ENCODE measurements at places on chromosomes 16 and 17.

- DNase-seq = no peak
Measured at GRCh38 chr16:11624205-11624604, 37.5 kb upstream of the LITAF start.

GRCh38 chr17:869567-870525 is 87.7 kb downstream of the MRM3 start:
- no peak for DNase-seq

DNA sequence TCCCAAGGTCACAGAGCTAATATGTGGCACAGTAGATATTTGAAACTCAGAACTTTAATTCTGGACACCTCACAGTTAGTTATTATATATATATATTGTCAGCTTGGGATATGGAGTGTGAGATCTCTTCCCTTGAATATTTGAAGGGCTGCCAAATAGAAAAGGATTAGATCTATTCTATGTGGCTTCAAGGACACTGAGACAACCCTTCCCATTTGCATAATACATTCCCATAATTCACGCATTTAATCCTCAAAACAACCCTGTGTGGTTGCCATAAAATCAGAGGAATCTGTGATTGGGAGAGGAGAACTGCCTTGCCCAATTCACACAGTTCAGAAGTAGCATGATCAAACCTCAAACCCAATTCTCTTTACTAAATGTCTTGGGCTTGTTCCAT is 365.8 kb upstream of the DYNLRB2 start:
- no peak for DNase-seq

- no peak for DNase-seq
Measured at GRCh38 chr17:63702721-63703015, 2.7 kb upstream of the LIMD2 start.

- no peak for DNase-seq
Measured at GRCh38 chr16:53415504-53415903, 18.8 kb upstream of the RBL2 start.

- no peak for DNase-seq
Measured at GRCh38 chr16:67897231-67897630, 4.2 kb downstream of the PSKH1 start.

DNA sequence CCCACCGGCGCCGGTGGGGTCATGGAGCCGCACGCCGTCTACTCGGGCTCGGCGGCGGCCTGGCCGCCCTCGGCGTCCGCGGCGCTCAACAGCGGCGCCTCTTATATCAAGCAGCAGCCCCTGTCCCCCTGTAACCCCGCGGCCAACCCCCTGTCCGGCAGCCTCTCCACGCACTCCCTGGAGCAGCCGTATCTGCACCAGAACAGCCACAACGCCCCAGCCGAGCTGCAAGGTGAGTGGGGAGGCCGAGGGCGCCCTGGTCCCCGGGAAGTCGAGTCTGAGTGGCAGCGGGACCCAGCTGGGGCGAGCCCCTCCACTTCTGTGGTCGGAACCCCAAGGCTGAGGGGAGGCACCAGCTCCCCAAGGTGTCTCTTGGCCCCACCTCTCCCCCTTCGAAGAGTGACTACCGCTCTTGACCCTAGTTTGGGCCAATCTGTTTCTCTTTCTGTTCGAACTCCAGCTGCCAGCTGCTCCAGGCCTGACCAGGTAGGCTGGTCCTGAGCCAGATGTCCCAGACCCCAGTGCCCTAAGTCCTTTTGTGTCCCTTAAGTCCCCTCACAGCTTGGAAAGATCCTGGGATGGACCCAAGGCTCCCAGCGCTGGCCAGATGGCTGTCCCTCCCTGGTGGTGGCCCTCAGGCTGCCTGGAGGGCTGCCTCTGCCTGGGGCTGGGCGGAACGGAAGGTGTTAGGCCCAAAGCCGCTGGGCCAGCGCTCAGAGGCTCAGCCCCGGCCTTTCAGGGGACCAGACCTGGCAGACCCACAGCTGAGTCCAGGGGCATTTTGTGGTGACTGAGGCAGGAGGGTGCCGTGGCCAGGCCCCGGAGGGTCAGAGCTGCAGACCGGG is 1.2 kb downstream of the FOXF1 start:
- DNase-seq = no peak

DNA sequence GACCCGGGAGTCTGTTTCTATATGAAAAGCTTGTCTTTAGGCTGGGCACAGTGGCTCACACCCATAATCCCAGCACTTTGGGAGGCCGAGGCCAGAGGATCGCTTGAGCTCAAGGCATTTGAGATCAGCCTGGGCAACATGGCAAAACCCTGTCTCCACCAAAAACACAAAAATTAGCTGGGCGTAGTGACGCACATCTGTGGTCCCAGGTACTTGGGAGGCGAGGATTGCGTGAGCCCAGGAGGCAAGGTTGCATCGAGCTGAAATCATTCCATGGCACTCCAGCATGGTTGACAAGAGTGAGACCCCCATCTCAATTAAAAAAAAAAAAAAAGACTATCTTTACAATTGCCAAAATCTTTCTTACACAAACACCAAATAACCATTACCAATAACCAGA is 22.7 kb upstream of the RFFL start:
- DNase-seq = no peak

Data from T-cell (primary cell).